ENCODE measurements at places on chromosomes 16 and 17.

DNA sequence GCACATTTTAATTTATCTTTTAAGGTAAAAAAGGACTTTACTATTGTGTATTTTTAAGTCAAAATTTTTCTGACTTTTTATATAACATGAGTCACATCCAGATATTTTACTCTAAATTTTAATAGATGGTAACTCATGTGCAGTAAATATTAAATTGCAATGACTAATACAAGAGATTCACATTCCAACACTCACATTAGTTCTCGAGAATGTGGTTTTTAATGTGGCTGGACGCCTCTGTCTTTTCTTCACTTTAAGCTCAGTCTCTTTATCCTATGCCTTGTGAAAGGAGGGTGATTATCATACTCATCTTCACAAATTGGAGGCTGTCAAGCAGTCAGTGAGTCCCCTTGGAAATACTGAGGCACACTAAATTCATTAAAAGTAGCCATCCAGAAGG, 315.6 kb downstream of the HS3ST3B1 start:
- no peak for DNase-seq

- no peak for DNase-seq
Measured at GRCh38 chr17:32833526-32833925, 43.4 kb downstream of the MYO1D start.

DNA sequence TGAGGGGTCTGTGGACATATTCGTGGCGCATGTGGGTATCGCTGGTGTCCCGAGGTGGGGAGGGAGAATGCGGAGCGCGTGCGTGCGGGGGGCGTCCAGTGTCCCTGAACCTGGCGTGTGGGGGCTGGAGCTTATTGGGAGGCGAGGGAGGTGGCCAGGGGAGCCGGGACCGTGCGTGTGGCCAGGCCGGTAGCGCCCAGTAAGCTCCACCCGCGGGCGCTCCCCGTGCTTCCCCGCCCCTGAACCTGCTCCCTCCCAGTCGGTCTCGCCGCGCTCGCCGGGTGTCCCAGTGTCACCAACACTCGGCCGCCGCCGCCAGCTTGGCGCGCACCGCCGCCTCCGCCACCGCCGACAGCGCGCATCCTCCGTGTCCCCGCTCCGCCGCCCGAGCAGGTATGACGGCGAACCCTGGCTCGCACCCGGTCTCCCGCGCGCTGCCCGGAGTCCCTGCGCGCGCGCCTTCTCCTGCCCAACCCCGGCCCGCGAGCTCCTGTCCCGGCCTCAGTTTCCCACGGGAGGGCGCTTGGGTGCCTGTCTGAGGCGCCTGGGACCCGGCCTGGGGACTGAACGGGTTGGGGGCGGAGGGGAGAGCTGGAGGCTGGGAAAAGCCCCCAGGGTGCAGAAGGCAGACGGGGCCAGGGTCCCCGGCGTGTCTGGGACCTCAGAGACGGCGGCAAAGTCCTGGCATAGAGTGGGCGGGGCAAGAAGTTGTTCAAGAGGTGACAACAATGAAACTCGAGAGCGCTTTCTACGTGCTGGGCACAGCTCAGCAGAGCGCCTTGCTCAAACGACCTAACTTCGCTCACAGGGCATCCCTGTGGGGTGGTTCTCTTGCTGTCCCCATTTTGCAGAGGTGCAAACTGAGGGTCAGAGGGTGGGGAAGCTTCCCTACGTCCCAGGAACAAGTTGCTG, at the start of gene SCNN1B:
SCNN1B (plus strand) TSS at position 258 of the 912 bp plus-strand sequence. CDS start 46,298 bp downstream, outside the sequence.
- no peak for DNase-seq

- DNase-seq, result no peak
Measured at GRCh38 chr17:42131981-42132432, 9.4 kb downstream of the HSPB9 start.

GRCh38 chr16:10868104-10868595, 8.9 kb upstream of the CIITA start:
- no peak for DNase-seq

GRCh38 chr16:88500255-88500661, 47.2 kb downstream of the ZFPM1 start:
- DNase-seq, result no peak

DNA sequence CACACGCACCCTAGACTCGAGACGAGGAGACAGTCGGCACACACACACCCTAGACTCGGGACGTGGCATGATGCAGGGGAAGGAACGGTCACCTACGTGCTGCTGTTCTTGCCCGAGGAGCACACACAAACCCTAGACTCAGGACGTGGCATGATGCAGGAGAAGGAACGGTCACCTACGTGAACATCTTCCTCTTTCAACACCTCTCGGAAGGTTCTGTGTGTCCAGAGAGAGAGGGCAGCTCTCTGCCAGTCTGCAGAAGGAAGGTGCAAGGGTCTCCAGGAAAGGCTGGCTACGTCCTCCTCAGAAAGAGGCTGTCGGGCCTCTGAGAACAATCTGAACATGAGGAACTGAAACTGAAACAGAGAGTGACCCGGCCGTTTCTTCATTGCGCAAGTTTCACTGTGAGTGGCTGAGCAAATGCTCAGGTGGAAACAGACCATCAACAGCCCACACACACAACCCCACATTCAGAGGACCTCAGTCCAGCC, 43.4 kb downstream of the ZNF276 start:
- DNase-seq, result no peak

- no peak for DNase-seq
Measured at GRCh38 chr17:81902653-81903414, 796 bp downstream of the NPB start.

DNA sequence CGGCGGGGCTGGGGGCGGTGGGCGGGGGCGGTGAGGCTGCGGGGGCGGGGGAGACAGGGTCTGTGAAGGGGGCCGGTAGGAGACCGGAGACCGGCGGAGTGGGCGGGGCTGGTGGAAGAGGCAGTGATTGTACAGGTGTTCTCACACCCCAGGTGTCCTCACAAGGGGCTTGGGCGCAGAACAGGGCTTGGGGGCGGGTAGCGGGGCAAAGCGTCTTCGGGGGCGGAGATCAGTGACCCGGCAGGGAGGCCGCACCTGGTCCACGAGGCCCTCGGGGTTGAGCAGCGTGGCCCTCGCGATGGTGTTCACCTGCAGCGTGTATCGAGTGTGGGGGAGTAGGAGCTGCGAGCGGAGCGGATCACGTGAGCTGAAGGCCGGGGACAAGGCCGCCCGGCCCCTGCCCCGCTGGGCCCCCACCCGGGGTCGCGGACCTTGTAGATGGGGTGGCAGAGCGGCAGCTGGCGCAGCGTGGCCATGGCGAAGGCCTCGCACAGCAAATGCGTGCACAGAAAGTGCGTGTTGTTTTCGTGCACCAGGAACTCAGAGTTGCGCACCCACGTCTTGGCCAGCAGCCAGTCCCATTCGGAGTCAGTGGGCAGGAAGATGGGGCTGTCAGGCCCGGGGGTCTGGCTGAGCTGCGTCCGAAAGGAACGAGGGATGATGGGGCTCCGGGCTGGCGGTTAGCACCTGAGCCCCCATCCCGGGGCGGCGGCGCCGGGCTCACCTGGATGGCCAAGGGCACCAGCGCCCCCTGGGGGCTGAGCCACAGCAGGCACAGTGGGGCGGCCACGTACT, 8.5 kb downstream of the ALOXE3 start:
- no peak for DNase-seq

DNA sequence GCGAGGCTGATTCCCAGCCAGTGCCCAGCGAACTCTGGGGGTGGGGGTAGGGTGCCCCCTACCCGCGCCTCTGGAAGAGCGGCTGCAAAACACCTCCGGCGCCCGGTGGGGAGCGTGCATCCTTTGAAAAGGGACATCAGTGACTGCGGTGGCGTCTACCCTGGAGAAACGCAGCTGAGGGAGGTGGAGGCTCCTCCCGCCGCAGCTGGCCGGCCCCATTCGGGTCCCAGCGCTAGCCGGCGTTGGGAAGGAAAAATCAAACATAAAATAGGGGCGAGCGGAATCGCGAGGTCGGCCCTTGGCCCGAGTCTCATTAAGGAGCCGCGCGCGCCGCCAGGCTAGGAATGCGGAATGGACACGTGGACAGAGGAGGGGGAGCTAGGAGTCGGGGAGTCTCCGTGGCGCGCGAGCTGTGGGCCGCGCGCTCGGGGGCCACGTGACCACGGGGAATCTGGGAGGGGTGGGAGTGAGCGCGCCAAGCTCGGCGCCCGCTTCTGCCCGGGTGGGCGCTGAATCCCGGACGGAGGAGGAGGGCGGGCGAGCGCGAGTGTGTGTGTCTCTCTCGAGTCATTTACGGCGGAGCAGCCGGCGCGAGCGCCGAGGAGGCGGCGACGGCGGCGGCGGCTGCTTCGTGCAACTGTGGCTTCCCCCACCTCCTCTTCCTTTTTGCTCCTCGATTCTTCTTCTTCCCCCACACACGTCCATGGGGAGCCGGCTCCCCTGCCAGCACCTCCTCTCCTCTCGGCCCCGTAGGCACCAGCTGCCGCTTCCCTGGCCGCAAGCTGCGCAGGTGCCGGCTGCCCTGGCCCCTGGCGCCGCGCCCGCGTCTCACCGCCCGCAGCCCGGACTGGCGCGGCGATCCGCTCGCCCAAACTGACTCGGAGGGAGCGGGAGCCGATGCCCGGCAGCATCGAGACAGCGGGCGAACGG, at the start of gene TMEM132E:
TMEM132E (plus strand) TSS at position 566 of the 930 bp plus-strand sequence. CDS start 1,495 bp downstream, outside the sequence.
- DNase-seq, result peak; percentile 62

- DNase-seq, result no peak
Measured at GRCh38 chr17:34511931-34512330, 67.5 kb upstream of the TMEM132E start.

DNA sequence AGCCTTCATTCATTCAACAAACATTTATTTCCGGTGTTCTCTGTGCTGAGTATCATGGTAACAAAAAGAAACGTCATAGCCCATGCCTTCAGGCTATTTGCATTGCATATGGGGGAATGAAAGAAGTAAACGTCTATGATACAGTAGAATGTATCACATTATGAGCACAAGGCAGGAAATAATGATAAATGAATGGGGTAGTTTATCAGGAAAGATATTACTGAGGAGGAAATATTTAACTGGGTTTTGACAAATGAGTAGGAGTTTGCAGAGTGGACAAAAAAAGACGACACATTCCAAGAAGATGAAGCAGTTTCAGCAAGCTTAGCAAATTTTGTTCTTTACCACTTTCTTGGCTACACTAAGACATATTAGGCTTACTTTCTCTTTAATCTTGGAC, 1.3 kb upstream of the KRTAP4-7 start:
- DNase-seq, result no peak

DNA sequence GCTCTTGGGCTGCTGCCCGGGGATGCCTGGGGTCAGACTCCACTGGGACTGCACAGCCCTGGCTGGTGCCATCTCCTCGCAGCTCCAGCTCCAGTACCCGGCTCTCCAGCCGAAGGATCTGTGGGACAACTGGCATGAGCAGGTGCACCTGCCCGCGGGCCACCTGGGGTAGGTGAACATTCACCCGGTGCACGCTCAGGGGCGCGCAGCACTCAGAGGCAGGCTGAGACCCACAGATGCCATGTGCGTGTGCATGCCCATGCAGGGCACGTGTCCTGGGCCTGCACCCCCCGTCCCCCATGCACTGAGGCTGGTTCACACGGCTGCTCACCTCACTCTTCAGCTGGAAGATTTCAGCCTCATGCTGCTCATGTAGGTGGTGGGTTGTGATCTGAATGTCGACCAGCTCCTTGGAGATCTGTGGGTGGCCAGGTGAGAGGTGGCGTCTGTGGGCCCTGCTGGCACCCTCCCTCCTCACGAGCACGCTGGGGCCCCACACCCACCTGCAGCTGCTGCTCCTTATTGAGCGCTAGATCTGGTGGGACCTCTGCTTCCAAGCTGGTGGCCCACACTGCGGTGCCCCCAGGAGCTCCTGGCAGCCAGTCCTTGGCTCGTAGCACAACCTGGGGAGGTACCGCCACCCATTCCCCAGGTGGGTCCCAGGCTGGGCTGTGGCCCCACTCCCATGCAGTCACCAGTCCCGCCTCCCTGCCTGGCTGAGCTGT, 618 bp downstream of the CCDC78 start:
- DNase-seq, result no peak

GRCh38 chr17:46106966-46107644, 86.1 kb downstream of the KANSL1 start:
- DNase-seq, result no peak

DNA sequence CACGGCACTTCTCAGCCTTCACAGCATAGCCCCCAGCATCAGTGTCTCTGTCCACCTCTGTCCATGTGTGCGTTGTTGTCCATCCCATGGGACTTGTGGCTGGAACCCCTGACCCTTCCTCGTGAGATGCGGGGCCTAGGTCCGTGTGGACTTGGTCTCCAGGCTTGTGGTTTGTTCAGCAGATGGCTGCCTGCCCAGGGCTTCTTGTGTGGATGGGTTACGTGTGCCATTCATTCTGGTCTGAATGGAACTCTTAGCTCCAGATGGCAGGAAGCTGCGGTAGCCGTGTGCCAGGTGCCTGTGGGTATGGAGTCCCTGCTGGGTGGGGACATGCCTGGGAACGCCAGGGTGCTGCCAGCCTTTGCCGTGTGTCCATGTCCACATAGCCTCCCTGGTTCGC, 31.7 kb upstream of the NUDT16L1 start:
- no peak for DNase-seq

GRCh38 chr17:30395398-30396022, 16.8 kb downstream of the CPD start:
- no peak for DNase-seq

DNA sequence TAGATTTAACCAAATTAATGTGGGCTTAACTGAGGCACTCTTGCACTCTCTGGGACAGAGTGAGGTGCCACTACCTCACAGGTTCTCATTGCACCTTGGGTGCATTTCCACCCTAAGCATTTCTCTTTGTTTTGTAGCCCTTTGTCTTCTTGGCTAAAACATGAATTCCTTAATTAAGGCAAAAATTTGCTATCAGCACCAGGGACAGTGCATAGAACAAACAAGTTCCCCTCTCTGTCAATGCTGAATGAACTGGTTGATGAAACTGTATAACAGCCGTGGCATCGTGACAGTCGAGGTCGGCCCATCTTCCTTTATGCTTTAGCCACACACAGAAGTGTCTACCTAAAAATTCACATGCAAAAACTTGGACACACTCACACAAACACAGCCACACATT, 74.8 kb downstream of the HS3ST2 start:
- no peak for DNase-seq

GRCh38 chr16:54424043-54424451, 137.5 kb upstream of the IRX3 start:
- no peak for DNase-seq

DNA sequence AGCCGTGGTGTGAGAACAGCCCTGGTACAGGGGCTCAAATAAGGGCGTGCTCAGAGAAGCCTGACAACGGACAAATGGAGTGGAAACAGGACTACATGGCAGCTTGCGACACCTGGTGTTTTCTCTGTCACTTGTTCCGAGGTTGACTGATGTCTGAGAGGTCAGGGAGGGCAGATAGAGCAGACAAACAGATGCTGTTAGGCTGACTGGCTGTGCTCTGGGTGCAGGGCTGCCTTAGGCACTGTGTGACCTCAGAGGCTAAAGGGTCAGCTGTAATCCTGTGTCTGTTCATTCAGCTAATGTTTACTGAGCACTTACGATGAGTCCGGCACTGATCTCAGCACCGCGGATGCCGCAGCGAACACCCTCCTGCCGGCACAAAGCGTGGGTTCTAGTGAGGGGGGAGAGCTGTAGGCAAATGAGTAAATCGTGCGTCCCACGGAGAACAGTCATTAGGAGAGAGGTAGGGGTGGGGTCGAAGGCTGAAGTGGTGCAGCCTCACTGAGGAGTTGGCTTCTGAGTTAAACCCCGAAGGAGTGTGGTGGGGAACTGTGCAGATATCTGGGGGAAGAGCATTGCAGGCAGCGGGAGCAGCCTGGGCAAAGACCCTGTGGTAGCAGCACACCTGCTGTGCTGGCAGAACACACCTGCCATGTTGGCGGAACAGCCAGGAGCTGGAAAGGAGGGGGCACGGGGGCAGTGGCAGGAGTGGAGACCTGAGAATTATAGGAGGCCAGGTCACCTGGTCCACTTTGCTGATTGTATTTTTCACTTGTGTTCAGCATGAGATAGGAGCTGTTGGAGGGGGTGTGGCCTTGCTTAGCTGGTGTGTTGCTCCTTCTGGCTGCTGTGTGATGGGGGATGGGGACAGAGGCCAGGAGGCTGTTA, 35.0 kb downstream of the GPT2 start:
- DNase-seq, result no peak

- DNase-seq, result no peak
Measured at GRCh38 chr16:51556694-51557340, 405.7 kb upstream of the SALL1 start.

Measured in anterior cingulate cortex (tissue), 58 donors.